Adrenal gland (tissue), 19 donors: ENCODE measurements at places on chromosomes 13 and 19. TPM values are rescaled to one million over a fixed set of nuclear protein-coding genes. Genes with fewer than 3 reads are reported as not detected.

DNA sequence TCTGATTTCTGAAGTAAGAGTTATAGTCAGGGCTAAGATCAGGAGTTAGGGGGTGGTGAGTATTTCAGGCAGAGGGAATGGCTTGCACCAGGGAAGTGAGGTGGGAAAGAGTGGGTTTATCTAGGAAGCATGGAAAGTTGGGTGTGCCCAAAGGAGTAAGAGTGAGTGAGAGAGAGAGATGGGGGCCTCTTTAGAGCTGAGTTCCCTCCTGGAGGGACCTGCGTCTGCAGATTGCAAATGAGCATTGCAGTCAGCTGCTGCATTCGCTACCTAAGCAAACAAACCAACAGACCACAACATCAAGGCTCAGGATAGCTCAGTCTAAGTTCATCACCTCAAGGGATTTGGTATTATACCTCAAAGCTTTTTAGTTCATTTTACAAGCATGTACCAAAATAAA is 405.8 kb downstream of the FGF9 start:
- no peaks in the 10 kb centered on the region for H3K36me3 ChIP-seq
- no peak for DNase-seq
- no peak overlapping the region for H3K27ac ChIP-seq
- H3K27me3 ChIP-seq: no peaks in the 10 kb centered on the region
- H3K4me3 ChIP-seq: no peak overlapping the region

- no peak within 1 kb of the TSS for H3K27ac ChIP-seq
- DNase-seq: no peak
- no peaks in the 10 kb centered on the region for H3K27me3 ChIP-seq
- H3K4me3 ChIP-seq: peak within 1 kb of the TSS; percentile 26
- no peaks in the 10 kb centered on the region for H3K36me3 ChIP-seq
These were observed at the start of gene RSPH6A for GRCh38 chr19:45814851-45815480. Gene RSPH6A (minus strand): TSS chr19:45815308. CDS start chr19:45815176, 132 bp downstream.

DNA sequence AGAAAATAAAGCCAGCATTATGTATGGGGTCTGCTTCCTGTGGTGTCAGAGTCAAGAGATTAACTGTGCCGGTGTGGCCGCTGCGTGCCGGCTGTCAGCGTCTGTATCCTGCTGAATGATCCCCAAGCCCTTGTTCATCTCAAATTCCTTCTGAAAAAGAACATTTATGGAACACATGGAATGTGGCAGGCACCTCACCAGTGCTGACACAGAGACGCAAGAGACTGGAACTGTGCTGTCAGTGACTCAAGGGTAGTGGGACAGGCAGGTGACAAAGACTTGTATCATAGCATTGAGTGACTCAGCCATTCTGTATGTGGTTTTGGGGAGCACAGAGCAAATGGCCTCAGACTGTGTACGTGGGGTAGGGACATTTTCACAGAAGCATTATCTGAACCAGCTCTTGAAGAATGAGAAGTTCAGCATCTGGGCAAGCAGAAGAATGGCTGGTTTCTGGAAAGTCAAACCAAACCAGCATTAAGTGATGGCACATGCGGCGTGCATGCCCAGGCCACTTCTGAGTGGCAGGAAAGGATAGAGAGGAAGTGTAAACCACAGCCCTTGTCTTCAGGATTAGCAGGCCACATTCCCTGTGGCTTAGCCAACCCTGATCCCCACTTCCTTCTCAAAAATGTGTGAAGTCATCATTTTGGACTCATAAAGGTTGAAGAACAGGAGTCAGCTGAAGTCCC is 54.0 kb upstream of the IRS2 start:
- H3K36me3 ChIP-seq: no peaks in the 10 kb centered on the region

GRCh38 chr13:72586518-72586917 is 140.9 kb downstream of the MZT1 start:
- no peaks in the 10 kb centered on the region for H3K4me1 ChIP-seq
- no peaks in the 10 kb centered on the region for H3K27me3 ChIP-seq
- H3K4me3 ChIP-seq: no peak overlapping the region
- H3K36me3 ChIP-seq: no peaks in the 10 kb centered on the region

The KLF2 gene
- 27.2 TPM for total RNA-seq

GRCh38 chr13:112885782-112886268 is 83.2 kb upstream of the MCF2L start:
- H3K36me3 ChIP-seq: peaks cover 16% of the 10 kb centered on the region
- H3K4me3 ChIP-seq: no peak overlapping the region
- H3K4me1 ChIP-seq: peaks cover 4% of the 10 kb centered on the region
- no peak overlapping the region for H3K27ac ChIP-seq
- H3K27me3 ChIP-seq: no peaks in the 10 kb centered on the region
- DNase-seq: peak; percentile 94

DNA sequence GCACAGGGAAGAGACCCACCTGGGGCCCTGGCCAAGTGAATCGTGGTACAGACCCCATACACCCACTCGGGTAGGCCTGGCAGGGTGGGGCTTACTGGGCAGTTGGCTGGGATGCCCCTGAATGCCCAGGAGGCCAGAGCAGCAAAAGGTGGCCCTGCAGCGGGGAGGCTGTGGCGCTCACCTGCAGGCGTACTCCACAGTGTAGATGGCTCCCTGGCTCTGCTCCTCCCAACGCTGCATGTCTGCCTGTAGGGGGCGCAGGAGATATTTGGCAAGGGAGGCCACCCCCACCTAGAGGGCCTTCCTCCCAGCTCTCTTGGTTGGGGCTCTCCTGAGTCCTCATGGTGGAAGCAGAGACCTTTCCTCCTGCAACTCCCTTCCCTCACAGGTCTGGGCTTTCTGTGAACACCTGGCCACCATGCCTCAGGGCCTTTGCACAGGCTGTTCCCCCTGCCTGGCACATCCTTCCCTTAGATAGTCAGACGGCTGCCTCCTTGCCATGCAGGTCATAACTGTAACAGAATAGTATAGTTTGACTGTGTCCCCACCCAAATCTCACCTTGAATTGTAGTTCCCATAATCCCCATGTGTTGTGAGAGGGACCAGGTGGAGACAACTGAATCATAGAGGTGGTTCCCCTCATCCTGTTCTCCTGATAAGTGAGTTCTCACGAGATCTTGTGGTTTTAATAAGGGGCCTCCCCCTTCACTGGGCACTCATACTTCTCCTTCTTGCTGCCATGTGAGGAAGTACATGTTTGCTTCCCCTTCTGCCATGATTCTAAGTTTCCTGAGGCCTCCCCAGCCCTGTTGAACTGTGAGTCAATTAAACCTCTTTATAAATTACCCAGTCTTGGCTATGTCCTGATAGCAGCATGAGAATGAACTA is 5.9 kb downstream of the BORCS8 start:
- H3K27ac ChIP-seq: no peak overlapping the region
- peak; percentile 57 for DNase-seq
- no peaks in the 10 kb centered on the region for H3K27me3 ChIP-seq

GRCh38 chr13:32682740-32683139 is 96.5 kb downstream of the PDS5B start:
- H3K4me3 ChIP-seq: no peak overlapping the region
- DNase-seq: no peak
- H3K4me1 ChIP-seq: no peaks in the 10 kb centered on the region
- no peak overlapping the region for H3K27ac ChIP-seq
- H3K27me3 ChIP-seq: no peaks in the 10 kb centered on the region
- H3K36me3 ChIP-seq: no peaks in the 10 kb centered on the region

DNA sequence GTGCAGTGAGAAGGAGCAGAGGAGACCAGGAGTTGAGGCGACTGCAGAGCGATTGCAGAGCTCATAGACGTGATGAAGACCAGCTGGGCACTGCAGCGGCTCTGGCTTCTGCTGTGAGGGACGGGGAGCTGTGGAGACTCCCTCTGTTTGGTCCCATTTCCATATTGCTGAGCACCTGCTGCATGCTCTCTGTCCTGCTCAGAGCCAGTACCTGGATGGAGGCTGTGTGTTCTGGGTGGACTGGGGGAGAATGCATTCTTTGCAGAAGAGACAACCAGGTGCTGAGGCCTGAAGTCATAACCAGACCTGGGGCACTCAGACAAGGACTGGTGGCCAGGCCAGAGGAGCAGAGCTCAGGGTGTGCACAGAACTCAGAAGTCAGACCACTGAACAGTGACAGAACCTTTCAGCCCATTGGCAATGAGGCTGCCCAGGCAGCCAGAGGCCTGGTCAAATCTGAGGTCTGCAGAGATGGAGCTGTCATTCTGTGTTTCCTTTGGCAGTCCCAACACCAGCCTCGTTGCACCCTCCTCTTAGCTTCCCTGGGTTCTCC is 1.3 kb upstream of the A1BG start:
- no peak overlapping the region for H3K27ac ChIP-seq
- peaks cover 36% of the 10 kb centered on the region for H3K27me3 ChIP-seq
- no peak overlapping the region for H3K4me3 ChIP-seq
- H3K4me1 ChIP-seq: peaks cover 9% of the 10 kb centered on the region
- H3K36me3 ChIP-seq: no peaks in the 10 kb centered on the region

DNA sequence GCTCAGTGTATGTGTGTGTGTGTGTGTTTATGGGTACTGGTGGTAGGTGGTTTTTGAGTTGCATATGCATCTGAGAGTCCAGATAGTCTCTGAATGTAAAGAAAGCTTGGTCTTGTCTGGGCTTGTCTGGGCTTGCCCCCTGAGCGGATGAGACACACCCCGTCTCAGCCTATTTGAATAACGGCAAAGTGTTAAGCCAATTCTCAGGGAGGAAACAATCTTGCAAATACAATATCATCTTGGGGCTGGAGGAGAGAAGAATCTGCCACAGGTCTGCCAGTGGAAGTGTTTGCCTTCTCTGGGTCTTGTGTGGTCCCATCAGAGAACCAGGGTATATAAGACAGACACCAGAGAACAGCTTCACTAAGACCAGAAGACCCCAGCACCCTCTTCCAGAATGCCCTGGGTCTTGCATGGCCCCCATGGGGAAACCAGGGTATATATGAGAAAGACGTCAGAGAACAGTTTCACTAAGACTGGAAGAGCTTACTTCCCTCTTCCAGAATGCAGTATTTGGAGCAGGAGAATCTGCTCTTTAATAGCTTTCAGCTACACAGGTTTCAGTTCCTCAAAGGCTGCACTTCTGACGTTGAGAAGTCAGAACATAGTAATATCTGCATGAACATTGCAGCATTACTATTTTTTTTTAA is 13.3 kb downstream of the CD70 start:
- no peak for DNase-seq
- H3K27ac ChIP-seq: no peak overlapping the region
- H3K27me3 ChIP-seq: peaks cover 3% of the 10 kb centered on the region
- H3K4me1 ChIP-seq: no peaks in the 10 kb centered on the region

The STARD13 gene
- total RNA-seq: 79.8 TPM
